Skin of body (tissue), 3 donors: ENCODE measurements at places on chromosomes 12 and 14.

DNA sequence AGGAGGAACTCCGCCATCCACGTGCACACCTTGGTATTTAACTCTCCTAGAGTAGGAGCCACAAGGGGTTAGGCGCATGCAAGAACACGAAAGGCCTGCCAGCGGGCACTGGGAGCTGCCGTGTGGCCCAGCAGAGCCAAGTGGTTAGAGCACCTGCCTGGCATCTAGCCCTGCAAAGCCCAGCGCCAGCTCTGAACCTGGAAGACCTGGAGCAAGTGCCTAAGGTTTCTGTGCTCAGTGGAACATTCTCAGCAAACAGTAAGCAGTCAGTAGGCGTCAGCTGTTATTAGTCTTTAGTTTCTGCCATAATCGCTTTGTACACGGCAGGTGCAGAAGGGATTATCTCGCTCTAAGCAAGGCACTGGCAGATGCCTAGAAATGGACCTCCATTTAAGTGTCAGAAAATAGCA lies 55.4 kb downstream of the SETD3 start:
- DNase-seq: no peak

- no peak for DNase-seq
These were observed 284.6 kb upstream of the NPAS3 start for GRCh38 chr14:32654106-32654505.

- peak; percentile 67 for DNase-seq
These were observed 2.5 kb downstream of the SCN8A start for GRCh38 chr12:51593539-51593938.

- no peak for DNase-seq
These were observed 171.8 kb downstream of the DUSP6 start for GRCh38 chr12:89180496-89180895.
